Stimulated activated CD8-positive, alpha-beta memory T cell treated with anti-CD3 and anti-CD28 coated beads, Interleukin-4, amount 100 ng/mL, for 48 hours (primary cell): ENCODE measurements at places on chromosomes 16 and 17.

DNA sequence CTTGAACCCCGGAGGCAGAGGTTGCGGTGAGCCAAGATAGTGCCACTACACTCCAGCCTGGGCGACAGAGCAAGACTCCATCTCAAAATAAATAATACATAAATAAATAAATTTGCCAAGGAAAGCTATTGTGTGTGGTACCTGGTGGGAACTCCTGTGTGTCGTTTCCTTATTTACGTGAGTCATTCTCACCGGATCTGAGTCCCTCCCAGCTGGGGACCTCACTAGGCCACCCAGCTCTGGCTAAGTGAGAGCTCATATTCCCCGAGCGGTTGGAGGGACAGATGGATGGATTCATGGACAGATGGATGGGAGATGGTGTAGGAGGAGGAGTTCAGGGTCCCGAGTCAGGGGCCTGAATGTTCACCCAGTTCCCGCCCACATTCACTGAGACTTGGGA, 22.9 kb upstream of the C1QL1 start:
- no peak for DNase-seq

DNA sequence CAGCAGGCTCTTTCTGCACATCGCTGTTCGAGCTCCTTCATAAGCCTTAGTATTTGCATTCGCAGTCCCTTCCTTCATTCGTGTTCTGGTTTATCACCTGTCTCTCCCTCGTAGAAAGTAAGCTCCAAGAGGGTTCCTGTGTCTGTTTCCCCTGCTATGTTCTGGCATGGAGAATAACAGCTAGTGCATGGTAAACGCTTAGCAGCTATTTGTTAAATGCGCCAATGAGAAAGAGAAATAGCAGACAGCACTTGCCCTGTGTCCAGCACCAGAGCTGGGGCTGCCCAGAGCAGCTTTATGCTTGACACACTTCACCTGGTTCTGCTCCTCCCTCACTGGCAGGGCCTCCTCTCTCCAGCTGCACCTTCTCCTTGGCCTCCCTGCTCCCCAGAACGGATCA, 5.5 kb downstream of the ZNF688 start:
- DNase-seq = no peak

- DNase-seq = no peak
These were observed 24.0 kb upstream of the SREBF1 start for GRCh38 chr17:17860766-17861107.

GRCh38 chr17:38892620-38893019, 22.8 kb downstream of the LASP1 start:
- no peak for DNase-seq

GRCh38 chr17:83125515-83126274, 46.3 kb downstream of the METRNL start:
- peak; percentile 53 for DNase-seq

DNA sequence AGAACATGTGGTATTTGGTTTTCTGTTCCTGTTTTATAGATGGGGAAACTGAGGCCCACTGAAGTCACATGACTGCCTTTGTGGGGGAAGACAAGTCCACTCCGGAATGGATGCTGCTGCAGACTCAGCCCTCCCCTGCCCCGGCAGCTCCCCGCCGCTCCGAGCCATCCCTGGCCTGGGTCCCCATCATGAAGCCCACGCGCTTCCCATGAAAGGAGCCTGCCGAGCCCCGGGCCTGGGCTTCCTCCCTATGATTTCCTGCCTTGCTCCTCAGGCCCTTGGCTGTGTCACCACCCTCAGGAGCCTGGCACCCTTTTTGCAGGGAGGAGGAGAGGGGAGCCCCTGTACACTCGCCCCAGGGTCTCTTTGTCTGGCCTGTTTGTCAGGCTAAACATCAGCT, 125.3 kb upstream of the FOXF1 start:
- no peak for DNase-seq

DNA sequence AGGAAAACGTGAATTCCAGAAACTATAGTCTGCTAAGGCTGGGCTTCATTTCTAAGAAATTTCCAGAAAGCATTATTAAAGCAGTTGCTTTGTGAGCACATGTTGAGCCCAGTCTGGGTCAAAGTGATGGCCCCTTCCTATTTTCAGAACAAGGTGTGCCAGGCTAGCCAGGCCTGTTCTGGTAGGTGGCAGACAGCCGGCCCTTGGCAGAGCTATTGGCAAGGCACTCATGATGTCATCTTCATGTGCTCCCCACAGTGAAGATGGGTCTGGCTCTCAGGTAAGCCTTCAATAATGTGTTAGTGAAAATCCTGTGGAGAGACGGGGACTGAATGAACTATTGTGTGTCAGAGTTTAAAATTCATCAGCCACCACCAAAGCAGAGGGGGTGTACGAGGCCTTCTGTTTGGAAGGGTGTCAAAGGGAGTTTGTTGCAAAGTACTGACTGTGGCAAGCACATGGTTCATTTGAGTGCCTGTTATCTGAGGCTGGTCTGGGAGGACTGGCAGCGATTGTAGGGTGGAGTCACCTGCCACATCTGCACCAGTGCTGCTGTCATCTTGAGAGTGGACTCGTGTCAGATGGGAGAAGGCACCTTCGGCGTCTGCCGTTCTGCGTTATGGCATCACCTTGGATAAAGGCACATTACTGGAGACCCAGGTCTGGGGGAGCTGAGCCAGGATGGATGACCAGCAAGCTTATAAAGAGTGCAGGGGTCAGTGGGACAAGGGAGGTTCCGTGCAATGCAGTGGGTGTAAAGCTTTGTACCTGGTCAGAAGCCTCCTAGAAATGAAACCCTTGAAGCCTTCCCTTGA, 43.4 kb downstream of the KSR1 start:
- no peak for DNase-seq

DNA sequence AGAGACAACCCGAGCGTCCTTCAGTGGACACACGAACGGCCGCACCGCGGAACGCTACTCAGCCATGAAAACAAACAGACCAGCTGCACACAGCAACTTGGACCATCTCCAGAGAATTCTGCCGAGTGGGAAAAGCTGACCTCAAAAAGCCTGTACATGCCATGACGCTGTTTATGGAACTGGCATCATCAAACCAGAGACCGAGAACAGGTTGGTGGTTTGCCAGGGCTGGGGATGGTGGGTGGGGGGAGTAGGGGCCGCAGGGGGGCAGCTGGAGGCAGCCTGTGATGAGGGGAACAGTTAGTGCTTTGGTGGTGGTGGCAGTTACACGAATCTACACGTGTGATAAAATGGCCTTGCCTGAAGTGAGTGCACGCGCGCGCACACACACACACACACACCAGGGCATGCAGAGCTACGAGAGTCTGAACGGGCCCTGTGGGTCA, 169.8 kb downstream of the LAT start:
- no peak for DNase-seq

GRCh38 chr17:5747964-5748363, 163.7 kb upstream of the NLRP1 start:
- DNase-seq = no peak

DNA sequence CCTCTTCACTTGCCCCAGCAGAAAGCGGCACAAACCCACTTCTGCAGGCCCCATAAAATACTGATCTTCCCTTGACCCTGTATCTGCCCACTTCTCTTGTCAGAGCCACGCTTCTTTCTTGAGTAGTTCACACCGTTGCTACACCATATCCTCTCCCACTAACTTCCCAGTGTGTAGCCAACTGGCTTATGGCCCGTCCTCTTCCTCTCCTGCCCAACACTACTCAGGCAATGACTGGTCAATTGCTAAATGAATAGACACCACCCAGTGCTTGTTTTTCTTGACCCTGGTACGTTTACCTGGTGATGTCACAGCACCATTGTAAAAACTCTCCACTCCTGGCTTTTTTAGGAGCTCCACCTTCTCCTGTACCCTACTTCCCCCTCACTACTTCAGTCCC, 86.9 kb downstream of the NDEL1 start:
- DNase-seq = no peak

DNA sequence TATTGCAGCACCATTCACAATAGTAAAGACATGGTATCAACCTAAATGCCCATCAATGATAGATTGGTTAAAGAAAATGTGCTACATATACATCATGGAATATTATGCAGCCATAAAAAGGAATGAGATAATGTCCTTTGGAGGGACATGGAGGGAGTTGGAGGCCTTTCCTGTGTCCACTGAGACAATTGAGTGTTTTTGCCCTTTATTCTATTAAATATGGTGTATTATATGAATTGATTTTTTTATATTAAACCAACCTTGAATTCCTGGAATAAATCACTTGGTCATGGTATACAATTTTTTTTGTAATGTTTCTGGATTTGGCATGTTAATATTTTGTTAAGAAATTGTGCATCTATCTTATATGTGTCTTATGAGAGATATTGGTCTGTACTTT, 9.0 kb upstream of the CCR7 start:
- no peak for DNase-seq

- DNase-seq = no peak
These were observed 18.0 kb upstream of the CACNG1 start for GRCh38 chr17:67026341-67026740.

DNA sequence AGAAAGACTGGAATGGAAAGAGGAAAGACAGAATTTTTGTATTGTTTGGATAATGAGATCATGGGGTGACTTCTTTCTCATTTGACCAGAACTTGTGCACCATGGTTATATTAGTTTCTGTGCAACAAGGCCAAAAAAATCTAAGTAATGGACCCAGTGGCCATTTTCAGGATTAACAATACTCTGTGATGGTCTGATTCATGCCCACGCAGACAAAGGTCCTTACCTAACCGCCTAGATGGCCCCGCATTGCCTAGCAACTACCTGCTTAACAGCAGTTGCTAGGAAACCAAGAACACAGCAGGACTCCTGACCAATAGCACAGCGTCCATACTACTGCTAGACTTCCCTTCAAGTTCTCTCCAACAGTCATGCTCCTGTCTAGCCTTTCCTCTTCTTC, 22.4 kb downstream of the MIS12 start:
- DNase-seq = no peak

GRCh38 chr17:1068356-1068755, 71.4 kb downstream of the TIMM22 start:
- no peak for DNase-seq

DNA sequence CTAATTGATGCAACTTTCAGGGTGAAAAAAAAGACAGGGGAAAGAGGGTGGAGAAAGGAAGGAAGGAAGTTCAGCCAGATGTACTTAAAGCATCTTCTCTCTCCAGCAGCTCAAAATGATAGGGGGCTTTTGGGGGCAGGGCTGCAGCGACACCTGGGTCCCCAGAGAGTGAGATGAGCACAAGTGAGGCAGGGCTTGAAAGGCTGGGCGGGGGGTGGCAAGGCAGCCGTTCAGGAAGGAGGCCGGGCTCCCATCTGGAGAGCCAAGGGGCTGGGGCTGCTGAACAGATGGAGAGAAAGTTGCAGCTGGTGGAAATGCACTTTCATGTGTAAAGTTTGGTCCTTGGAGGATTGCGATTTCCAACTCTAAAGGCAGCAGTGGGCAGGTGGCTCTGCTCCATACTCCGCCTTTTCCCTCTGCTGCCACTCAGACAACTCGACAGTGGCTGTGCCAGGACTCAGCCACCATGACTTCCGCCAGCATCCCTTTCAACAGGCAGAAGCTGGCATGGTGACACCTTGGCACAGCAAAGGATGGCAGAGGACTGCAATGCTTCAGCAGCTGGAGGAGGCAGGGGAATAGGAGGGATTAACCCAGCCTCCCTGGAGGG, 7.7 kb downstream of the SLC35B1 start:
- no peak for DNase-seq

GRCh38 chr17:40323391-40324381, 14.7 kb downstream of the RARA start:
- peak; percentile 74 for DNase-seq

- DNase-seq = no peak
These were observed 1.9 kb downstream of the HNF1B start for GRCh38 chr17:37742762-37743611.

GRCh38 chr16:84508502-84508901, 4.0 kb upstream of the MEAK7 start:
- no peak for DNase-seq

GRCh38 chr17:82246365-82247181, 17.7 kb downstream of the SLC16A3 start:
- DNase-seq = no peak

GRCh38 chr16:46728806-46729205, 19.3 kb downstream of the MYLK3 start:
- DNase-seq = no peak

GRCh38 chr16:69123910-69124309, 8.5 kb downstream of the CHTF8 start:
- peak; percentile 69 for DNase-seq

DNA sequence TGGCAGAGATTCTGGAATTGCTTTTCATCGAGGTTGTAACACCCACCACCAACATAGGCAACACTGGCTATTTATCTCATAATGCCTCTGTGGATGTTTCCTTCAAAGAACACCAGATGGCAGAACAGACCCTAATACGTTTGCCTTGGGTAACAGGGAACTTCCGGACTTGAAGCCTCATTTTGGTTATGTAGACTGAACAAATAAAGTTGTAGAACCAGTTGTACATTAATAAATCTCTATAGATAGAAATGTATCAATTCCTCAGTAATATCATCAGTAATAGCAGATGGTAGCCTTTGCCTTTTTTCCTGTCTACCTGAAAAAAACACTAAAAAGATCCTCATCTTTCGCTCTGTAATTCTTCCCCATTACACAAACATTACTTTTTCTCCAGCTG, 25.9 kb upstream of the APOH start:
- DNase-seq = no peak

- no peak for DNase-seq
These were observed 171.1 kb downstream of the CDH11 start for GRCh38 chr16:64950731-64951130.

GRCh38 chr17:57009737-57010445, 32.0 kb downstream of the SCPEP1 start:
- DNase-seq = peak; percentile 70

DNA sequence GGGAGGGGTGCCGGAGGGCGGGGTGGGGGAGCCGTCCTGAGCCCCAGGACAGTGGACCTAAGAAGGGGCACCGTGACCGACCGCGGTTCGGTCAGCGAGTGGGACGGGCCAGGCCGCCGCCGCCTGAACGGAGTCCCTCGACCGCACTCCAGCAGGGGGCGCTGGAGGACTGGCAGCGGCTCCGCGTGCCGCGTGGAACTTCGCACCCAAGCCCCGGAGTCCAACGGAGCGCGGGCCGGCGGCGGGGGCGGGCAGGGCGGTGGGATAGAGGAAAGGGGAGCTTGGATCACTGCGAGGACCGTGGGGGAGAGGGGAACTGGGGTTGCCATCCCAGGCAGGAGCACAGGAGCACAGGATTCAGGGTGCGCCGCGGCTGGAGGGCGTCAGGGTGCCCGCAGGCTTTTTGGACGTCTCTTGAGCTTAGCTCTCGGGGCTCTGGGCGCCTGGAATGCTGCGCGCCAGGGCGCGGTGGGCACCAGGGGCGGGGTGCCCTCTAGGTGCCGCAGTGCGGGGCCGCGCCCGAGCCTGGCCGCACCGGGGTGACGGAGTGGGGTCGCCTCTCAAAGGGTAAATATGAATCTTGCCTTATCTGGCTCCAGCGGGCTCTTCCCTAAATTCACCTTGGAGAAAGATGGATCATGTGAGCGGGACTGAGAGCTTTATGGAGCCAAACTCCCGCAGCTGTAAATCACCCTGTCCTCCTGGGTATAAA, 379 bp upstream of the OTOP2 start:
- peak; percentile 89 for DNase-seq

DNA sequence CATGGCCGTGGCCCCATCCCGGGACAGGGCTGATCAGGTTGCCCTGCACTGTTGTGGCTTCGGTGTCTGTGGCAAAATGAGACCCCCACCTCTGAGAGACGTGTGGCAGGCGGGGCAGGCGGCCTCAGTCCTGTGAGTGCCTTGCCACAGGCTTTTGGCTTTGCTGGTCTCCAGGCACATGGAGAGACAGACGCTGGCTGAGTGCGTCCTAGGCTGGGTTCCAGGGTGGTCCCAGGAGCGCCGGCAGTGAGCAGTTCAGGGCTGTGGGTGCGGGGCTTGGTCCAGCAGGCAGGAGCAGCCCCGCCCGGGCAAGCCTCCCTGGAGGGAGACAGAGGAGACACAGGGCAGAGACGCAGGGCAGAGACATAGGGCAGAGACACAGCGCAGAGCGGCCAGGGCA, 29.2 kb downstream of the SOX8 start:
- no peak for DNase-seq
